ENCODE measurements at places on chromosomes 3 and 15. TPM values are rescaled to one million over a fixed set of nuclear protein-coding genes. Genes with fewer than 3 reads are reported as not detected.

DNA sequence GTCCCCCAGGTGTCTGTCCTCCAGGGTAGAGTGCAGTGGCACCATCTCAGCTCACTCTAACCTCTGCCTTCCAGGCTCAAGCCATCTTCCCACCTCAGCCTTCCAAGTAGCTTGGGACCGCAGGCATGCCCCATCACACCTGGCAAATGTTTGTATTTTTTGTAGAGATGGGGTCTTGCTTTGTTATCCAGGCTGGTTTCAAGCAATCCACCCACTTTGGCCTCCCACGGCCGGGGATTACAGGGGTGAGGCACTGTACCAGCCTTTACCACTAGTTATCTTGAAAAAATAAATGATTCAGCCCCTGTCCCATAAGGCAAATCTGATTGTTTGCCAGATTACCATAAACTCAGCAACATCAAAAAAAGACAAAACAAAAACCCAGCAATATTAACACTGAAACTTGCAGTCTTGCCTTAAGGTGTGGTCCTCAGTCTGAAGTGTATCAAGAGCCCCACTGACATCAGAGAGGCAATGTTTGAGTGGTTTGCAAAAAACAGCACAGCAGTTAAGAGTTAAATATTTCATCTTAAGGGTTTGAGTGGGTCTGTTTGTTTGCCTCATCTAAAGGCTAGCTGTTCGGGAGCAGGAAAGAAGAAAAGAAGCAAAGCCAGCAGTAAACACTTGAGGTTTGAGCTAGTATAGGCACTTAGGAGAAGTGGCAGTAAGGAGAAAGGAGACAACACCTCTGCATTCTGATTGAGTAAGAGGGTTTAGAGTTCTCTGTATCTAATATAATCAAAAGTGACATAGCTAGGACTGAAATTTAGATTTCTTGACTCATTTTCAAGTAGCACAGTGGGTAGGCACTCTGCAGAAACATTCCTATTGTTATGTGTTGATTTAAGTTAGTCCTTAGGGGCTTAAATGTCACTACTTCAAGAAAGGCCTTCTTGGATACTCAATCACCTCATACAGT is 26.3 kb upstream of the EDEM1 start:
- H3K27me3 ChIP-seq: no peaks in the 10 kb centered on the region
- no peak for DNase-seq
- H3K4me3 ChIP-seq: no peak overlapping the region
- no peak overlapping the region for H3K27ac ChIP-seq
- no peaks in the 10 kb centered on the region for H3K4me1 ChIP-seq

DNA sequence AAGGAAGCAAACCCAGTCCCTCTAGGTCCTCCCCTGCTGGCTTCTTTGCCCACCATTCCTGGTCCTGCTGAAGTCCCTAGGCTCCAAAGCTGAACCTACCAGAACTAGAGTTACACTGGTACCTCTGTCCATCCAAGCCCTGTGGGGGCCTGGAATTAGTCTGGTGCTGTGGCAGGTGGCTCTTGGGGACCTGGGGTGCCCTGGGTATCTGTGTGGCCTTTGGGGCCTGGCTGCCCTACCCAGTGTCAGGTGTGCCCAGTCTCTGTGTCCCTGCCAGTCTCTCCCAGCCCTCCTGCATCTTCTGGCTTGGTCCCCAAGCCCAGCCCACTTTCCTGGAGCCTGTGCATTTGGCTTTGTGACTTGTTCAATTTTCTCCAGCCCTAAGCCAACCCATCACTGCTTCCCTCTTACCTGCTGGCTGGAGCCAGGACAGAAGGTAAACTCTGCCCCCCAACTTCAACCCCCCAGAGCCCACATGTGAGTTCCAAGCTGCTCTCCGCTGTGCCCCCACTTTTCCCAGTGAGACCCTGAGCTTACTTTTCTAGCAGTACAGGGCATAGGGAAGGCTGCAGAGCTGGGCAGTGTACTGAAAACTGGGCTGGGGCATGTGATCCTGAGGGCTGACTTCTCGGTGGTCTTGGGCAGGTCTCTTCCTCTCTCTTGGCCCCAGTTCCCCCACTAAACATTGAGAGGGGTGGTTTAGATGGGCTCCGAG is 28.3 kb upstream of the HHATL start:
- no peaks in the 10 kb centered on the region for H3K4me1 ChIP-seq
- no peaks in the 10 kb centered on the region for H3K27me3 ChIP-seq
- H3K36me3 ChIP-seq: no peaks in the 10 kb centered on the region
- H3K27ac ChIP-seq: no peak overlapping the region
- peak; percentile 10 for DNase-seq
- H3K4me3 ChIP-seq: no peak overlapping the region

Gene ARRDC4
- 13.9 TPM for total RNA-seq

Gene STRA6
- 1.0 TPM for total RNA-seq

Gene GRAMD2A
- total RNA-seq: 52.5 TPM

DNA sequence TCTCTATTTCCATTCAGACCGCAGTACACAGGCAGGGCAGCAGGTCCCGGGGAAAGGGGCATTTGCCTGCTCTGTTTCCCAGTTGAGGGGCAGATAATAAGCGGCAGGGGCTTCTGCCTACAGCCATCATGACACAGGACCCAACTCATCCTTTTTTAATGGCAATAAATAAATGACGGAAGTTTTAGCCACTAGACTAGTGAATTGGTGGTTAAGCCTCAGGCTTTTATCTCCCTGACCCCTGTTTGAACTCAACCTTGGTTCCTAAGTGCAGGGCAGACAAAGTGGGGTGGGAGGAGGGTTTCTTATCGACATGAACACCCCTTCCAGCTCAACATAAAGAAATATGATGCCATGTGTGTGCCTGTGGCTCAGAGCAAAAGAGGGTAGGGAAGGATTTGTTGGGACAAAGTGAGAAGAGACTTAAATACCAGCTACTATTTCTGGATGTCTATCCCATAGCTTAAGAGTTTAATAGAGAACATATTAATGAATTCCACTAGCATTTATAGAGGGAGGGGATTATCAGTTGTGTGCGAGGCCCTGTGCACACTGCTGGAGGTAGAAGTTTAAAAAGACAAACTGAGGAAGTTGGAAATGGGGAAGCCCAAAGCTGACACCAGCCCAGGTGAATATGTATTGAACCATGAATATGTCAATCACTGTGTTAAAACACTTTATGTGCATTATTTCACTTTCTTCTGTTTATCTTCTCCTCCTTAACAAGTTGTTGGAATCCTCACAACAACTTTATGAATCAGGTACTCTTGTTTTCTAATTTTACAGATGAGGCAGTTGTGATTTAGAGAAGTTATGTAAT is 939.4 kb downstream of the MCTP2 start:
- H3K4me3 ChIP-seq: peak overlapping the region; percentile 61
- no peaks in the 10 kb centered on the region for H3K27me3 ChIP-seq
- H3K36me3 ChIP-seq: no peaks in the 10 kb centered on the region
- no peaks in the 10 kb centered on the region for H3K4me1 ChIP-seq
- peak overlapping the region; percentile 85 for H3K27ac ChIP-seq

Data from breast epithelium (tissue), 4 donors.